Activated CD4-positive, alpha-beta T cell treated with anti-CD3 and anti-CD28 coated beads, Interleukin-2, amount 50 U/mL, for 24 hours (primary cell): ENCODE measurements at places on chromosomes 12 and 14.

- DNase-seq, result no peak
Measured at GRCh38 chr14:45907782-45908181, 654.8 kb upstream of the MIS18BP1 start.

GRCh38 chr12:101891462-101891971 lies 14.1 kb downstream of the DRAM1 start:
- DNase-seq, result no peak

DNA sequence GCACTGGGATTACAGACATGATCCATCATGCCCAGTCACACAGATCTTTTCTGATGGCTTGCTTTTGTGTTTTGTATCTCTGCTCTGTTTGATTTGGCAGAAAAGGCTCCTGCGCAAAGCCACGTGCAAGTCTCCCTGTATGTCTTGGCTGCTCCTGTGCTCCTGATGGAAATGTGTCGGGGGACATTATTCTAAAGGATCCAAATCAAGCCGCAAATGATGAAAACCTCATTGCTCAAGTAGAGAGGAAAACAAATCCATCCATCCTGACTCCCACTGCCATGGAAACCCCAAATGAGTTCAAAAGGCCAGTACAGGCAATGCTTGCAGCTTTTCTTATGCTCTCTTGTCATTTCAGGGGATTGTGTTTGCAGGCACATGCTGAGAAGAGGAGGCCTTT lies 93.8 kb downstream of the NDUFA12 start:
- no peak for DNase-seq

DNA sequence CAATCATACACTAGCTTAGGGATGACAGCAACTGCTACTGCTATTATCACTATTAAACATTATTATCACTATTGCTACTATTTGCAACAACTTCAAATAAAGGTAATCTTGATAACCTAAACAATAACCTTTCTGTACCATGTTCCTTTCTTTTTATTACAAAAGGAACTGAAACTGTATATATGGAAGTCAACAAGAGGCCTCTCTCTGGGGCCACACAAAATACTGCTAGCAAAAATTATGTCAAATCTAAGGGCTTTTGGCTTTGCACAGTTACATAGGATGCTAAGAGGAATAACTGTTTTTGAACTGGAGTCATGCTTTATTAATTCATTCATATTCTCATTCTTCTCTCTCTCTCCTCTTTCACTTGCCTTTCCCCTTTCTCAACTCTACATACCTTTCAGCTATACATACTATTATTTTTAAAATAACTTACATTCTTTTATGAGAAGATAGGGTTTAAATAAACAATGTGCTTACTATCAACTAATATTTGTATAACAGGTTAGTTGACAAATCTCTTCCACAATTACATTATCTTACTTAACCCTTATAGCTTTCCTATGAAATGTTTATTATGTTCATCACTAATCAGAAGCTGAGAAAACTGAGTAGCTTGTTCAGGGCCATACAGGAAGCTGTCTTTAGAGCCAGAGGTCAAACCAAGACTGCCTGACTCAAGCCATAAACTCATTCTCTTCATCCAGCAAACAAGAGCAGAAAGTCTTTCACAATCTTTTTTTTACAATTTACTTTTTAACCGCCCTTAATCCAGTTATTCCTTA lies 25.7 kb downstream of the SPTSSA start:
- no peak for DNase-seq

GRCh38 chr12:15931590-15932053 lies 20.5 kb downstream of the DERA start:
- DNase-seq, result no peak
